ENCODE measurements at places on chromosomes 5 and 9.

- no peak for DNase-seq
Observed at GRCh38 chr5:180424094-180424493, 70.1 kb upstream of the CNOT6 start.

DNA sequence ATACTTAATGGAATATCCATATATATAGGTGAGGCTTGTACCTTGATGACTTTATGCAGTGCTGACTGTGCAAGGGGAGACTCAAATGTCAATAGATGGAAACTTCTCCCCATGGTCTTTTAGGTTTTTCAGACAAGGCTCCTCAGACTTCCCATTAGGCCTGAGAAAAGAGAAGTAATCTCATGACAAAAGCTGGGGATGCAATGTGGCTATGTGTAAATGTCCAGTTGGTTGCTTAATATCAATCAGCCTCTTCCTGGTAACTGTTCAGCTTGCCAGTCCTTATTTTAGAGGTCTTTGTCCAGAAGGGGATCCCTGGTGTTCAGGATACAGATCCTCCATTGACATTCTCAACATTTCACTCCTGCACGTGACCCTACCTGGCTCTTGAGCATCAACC is 621.1 kb upstream of the CDH18 start:
- DNase-seq: no peak

DNA sequence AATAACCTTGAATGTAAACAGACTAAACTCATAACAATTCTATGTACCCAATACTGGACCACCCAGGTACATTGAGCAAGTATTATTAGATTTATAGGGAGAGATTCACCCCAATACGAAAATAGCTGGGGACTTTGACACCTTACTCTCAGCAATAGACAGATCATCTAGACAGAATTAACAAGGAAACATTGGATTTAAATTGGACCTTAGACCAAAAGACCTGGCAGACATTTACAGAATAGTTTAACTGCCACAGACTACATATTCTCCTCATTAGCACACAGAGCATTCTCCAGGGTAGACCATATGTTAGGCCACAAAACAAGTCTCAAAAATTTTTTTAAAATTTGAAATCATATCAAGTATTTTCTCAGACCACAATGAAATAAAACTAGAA is 397.4 kb downstream of the PIK3R1 start:
- DNase-seq: no peak

- DNase-seq: no peak
Observed at GRCh38 chr5:73022471-73023169, 66.8 kb downstream of the FCHO2 start.

DNA sequence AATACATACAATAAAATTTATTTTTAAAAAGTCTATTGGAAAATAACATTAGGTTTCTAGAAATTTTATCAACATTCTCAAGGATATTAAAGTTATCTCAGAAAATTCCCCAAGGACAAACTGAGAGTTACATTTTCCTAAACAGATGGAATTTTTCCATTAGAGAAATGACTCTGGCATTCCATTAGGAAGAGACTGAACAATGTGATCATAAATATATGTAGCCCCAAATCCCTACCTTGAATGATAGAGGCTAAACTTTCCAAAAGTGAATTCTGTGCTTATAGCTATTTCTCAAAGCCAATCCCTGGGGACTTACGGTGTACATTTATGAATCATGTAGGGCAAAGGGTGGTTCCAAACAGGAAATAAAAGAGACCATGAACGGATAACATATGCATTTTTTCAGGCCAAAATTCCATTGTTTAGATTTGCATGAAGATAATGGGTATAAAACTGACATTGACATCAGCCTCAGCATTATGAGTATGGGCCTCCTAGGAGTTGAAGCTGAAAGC is 1181.0 kb upstream of the DMAC1 start:
- no peak for DNase-seq

DNA sequence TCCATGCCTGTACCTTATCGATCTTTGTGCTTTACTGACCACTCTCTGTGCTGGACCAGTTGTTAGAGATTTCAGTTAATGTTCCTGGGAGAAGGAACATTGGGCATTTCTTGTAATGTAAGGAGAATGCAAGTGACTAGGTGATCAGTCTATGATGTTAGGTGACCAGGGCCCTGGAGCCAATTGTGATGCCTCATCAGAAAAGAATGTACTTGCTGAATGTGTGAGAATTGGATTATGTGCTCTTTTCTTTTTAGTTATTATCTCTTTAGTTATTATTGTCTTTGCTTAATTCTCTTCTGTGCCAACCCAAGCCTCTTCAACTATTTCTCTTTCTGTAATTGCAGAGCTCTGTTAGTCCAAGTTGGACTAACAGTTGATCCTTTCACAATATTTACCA is 92.9 kb downstream of the LRRC70 start:
- DNase-seq: no peak

DNA sequence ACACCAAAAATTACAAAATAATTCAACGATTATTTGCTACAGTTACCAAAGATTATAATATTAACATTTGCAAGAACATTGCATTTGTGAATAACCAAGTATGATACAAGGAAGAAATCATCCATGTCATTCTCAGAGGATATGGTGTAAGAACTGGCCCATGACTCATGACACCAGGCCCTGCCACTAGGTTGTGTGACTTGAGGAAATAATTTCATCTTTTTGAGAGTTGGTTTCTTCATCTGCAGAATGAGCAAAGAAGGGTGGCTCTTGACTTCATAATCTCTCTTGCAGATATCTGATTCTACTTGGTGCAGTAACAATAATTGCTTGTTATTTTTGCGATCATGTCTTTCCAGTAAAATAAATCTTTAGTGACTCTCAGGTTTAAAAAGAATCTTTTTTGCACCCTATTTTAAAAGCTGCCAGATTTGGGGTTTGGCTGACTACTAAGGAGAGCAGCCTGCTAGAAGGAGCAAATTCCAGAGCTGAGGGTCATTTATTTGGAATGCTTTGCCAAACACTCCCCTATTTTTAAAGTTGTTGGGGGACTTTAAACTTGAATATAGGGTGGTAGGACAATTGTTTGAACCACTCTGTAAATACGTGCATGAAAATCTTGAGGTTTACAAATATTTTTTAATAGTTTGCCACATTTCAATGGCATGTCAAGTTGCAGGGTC is 23.5 kb downstream of the ITGA1 start:
- DNase-seq: no peak

DNA sequence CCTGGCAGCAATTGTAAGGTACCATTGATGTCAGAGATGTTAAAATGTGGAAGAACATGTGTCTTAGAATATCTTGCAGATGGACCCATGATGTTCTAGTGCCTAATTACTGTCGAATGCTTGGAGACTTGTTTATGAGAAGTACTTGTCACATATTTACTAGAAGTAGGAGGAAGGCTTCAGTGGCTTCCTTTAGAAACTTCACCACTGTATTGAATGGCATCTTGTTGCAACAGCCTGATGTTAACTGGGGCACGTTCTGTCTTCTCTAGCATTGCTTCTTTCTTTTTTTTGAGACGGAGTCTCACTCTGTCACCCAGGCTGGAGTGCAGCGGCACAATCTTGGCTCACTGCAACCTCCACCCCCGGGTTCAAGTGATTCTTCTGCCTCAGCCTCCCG is 16.5 kb downstream of the UGCG start:
- DNase-seq: no peak

DNA sequence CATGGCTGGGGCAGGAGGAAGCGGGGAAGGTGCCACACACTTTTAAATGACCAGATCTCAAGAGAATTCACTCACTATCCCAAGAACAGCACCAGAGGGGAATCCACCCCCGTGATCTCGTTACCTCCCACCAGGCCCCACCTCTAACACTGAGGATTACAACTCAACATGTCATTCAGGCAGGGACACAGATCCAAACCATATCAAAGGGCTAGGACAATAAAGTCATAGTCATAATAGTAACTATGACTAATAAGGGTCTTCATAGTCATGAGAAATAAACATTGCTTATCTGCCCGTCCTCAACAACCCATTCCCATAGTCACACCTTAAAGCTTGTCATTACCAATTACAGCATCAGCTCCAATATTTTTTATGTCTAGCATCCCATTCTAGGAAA is 65.3 kb upstream of the SMC2 start:
- DNase-seq: no peak

DNA sequence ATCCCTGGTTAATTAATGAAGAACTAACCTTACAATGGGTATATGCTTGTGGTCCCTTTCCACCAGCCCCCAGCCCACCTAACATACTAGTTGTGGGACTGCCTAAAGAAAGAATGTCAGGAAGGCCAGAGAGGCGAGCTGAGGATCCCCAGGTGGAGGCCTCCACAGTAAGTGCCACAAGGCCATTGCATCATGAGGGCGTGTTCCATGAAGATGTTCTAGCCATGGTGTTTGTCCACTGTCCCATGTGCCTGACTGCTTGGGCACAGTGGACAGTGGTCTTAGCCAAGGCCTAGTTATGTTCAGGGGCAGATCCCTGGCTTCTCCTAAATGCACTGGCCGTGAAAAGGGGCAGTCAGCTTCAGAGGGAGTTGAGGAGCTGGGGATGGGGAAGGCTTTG is 21.1 kb downstream of the ZFP62 start:
- no peak for DNase-seq

GRCh38 chr5:136924490-136924889 is 559.1 kb upstream of the TRPC7 start:
- no peak for DNase-seq

- DNase-seq: no peak
Observed at GRCh38 chr5:111280282-111280951, 56.2 kb downstream of the CAMK4 start.

- no peak for DNase-seq
Observed at GRCh38 chr9:120109242-120109641, 470.7 kb downstream of the CDK5RAP2 start.

Data from activated CD4-positive, alpha-beta T cell treated with anti-CD3 and anti-CD28 coated beads for 4 hours (primary cell).